ENCODE measurements at places on chromosomes 1 and 21. TPM values are rescaled to one million over a fixed set of nuclear protein-coding genes. Genes with fewer than 3 reads are reported as not detected.
A peak's percentile ranks its signal among the peaks of the same experiment; 100 is the strongest.

DNA sequence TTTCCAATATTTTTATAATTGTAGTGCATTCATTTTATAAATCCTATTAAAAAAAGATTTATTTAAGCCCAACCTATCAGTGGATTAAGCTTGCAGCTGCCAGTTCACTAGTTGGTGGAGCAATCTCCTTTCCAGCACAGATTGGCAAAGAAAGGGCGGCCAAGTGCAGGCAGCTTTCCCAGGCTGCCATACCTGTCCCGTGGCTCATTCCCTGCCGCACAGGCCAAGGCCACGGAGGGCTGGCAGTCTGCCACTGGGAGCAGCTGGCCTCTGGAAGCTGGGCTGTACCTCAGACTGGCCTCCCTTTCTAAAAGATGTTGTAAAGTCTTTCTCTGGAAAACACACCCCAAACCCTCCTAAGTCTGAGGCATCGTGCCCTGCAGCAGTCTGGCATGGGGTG is 74.2 kb downstream of the SIM2 start:
- peak; percentile 76 for DNase-seq

- DNase-seq, result no peak
Measured at GRCh38 chr1:29478151-29478791, 241.9 kb downstream of the PTPRU start.

- no peak for DNase-seq
Measured at GRCh38 chr1:31607360-31607759, 10.1 kb upstream of the HCRTR1 start.

- DNase-seq, result no peak
Measured at GRCh38 chr1:101312147-101312546, 75.3 kb downstream of the S1PR1 start.

- peak; percentile 60 for DNase-seq
Measured at GRCh38 chr1:173294843-173295242, 87.7 kb upstream of the TNFSF4 start.

- DNase-seq, result no peak
Measured at GRCh38 chr1:206923009-206923960, 1.5 kb upstream of the FCMR start.

GRCh38 chr1:89203166-89203565 is 4.4 kb upstream of the GBP4 start:
- peak; percentile 41 for DNase-seq

DNA sequence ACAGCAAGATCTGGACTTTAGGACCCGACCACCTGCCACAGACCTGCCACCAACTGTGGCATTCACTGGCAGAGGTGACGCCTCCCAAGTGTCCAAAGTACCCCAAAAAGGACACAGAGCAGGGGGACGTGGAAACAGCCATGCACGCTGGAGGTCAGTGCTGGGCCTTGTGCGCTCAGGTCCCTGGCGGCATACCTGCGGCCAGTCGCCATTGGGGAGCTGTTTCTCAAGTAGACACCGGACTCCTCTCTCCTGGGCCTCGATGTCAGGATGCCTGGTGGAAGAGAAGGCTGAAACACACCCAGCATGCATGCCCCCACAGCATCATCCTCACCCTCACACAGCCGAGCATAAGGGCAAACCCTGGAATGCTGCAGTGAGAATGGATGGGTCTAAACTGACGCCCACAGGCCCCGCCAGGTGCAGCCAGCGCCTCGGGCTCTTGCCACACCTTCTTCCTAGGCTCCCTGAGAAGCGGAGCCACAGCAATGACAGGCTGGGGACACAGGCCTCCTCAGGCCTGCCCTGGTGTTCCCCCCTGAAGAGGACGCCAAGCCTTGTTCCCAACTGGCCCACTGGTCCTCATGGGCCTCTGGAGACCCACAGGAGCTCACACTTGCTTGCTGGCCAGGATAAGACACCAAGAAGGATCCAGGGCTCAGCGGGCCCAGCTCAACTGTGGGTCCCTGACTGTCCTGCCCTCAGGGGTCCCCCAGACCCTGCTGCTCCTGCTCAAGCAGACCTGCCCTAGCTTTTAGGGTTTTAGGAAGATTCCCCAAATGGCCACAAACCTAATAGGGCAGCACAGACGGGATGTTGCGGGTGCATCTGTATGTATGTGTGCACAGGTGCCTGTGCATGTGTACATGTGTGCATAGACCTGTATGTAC is 7.7 kb upstream of the SPATC1L start:
- DNase-seq, result no peak

DNA sequence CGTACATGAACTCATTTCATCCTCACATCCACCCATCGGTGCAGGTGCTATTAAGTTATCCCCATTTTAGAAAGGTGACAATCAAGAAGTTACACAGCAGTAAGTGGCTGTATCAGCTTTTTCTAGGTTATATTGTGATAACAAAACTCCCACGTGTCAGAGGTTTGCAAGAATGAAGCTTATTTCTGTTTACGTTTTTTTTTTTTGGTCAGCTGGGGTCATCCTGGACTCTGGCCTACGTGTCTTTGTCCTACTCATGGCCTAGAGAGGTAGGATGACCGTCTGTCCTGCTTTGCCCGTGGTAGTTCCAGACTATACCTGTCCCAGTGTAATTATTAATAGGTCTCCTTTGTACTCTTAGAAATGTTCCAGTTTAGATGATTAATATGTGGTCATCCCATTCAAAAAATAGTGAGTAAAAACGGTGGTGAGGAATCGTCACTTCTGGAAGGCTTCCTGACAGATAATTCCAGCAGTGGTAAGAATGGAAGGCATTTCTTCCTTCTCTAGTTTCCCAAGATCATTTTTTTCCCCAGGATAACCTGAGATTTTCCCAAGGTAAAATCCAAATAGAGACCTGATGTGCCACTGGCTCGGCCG is 64.2 kb upstream of the KIF26B start:
- no peak for DNase-seq

DNA sequence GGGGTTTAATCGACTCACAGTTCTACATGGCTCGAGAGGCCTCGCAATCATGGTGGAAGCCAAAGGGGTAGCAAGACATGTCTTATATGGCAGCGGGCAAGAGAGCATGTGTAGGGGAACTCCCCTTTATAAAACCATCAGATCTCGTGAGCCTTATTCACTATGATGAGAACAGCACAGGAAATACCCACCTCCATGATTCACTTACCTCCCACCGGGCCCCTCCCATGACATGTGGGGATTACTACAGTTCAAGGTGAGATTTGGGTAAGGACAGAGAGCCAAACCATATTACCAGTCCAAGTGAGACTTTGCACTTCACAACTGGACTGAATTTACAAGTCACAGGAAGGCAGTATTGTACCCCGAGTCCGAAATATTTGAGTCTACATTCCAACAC is 73.9 kb upstream of the ANGPTL1 start:
- no peak for DNase-seq

- DNase-seq, result peak; percentile 94
Measured at GRCh38 chr1:234730770-234731568, 121.0 kb upstream of the IRF2BP2 start.

GRCh38 chr1:171646249-171646560 is 6.3 kb downstream of the MYOC start:
- DNase-seq, result no peak

DNA sequence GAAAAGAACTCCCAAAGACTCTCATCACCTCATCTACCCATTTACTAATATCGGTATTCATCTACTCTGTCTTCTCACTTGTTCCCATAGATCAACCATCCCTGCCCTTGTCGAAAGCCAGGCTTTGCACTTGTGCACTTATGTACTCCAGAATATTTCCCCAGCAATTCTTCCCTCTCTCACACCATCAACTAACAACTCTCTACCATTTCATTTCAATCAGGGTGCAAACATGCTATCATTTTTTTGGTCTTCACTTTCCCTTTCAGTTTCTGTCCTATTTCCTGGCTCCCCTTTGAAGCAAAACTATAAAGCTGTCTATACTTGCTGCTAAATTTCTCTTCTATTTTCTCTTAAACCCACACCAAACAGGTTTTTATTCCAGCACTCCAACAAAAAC is 6.7 kb downstream of the C1orf105 start:
- DNase-seq, result no peak

DNA sequence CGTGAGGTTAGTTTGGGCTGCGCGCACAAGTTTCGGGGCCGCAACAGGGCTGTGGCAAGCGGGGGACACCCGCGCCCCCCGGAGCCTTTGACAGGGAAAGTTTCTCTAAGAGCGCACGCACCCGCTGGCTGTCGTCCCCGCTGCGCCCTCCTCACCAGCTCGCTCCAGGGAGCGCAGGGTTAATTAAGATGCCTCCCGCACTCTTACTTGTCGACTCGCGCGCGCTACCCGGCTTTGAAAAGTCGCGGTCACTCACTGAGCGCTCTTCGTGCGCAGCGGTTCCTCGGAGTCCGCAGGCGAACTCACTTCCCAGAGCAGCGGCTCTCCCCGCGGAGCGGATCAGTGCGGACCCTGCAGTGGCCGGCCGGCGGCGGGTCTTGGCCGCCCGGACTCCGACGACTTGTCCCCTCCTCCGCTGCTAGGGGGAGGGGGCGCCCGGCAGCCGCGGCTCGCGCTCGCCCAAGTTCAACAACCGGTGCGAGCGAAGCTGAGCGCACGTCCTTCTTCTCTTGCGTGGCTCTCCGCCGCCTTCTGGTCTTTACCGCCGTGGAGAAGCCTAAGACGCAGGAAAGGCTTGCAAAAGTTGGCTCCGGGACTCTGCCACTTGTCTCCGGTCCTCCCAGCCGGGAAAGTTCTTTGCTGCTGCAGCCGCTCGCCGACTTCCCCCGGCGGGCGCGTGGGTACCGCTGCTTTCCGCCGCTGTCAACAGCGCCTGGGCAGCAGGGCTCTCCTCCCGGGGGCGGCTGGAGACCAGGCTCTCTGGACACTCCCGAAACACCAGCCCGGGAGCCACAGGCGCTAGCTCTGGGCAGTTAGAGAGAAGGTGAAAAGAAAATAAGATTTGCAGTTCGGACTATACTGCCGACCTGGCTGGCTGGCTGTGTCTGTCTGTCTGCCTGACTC is 506 bp downstream of the JUN start:
- DNase-seq, result peak; percentile 87

GRCh38 chr21:46008893-46009621 is 27.5 kb downstream of the COL6A1 start:
- no peak for DNase-seq

DNA sequence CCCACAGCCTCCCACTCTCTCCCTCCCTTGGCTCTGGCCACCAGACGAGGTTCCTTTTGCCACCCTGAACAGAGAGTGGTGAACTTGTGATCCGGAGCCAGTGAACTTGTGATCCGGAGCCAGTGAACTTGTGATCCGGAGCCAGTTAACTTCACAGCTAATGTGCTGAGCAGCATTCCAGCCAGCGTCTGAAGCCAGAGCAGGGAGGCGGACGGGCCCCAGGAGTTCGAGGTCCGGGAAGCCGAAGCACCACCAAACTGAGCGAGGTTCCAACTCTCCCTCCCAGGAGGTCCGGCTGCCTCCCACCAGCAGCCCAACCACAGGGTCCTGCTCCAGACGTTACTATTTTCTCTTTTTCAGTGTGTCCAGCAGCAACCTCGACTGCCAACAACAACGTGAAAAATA is 85.8 kb downstream of the SYF2 start:
- DNase-seq, result no peak

- DNase-seq, result no peak
Measured at GRCh38 chr1:181685211-181685610, 201.9 kb downstream of the CACNA1E start.

GRCh38 chr1:38291906-38292521 is 245.4 kb upstream of the POU3F1 start:
- DNase-seq, result peak; percentile 17

- DNase-seq, result no peak
Measured at GRCh38 chr1:248873993-248874533, 15.2 kb upstream of the ZNF692 start.

GRCh38 chr1:164641353-164641730 is 82.4 kb downstream of the PBX1 start:
- DNase-seq, result peak; percentile 77

- peak; percentile 43 for DNase-seq
Measured at GRCh38 chr1:229693129-229693900, 67.3 kb downstream of the URB2 start.

GRCh38 chr1:53975861-53976260 is 29.7 kb downstream of the LRRC42 start:
- no peak for DNase-seq

GRCh38 chr1:167359295-167359694 is 138.6 kb downstream of the POU2F1 start:
- no peak for DNase-seq

GRCh38 chr1:9084906-9085305 is 15.5 kb upstream of the SLC2A5 start:
- peak; percentile 50 for DNase-seq

- no peak for DNase-seq
Measured at GRCh38 chr1:214208460-214208859, 72.5 kb upstream of the SMYD2 start.

DNA sequence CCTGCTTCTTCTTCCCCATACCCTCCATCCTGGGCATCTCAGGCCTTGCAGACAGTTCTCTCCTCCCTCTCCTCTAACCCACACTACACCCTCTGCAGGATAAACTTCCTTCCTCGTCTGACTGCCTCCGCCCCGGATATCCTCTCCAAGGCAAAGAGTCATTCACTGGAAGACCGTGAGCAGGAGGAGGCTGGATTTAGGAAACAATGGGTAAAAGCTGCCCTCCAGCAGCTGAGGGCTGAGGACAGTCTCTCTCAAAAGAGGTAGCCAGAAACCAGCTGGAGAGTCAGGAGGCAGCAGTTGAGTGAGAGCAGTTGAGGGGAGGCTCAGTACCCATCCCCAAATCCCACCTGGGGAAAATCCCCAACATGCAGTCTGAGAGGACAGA is 1.4 kb downstream of the CSRP1 start:
- DNase-seq, result peak; percentile 80

GRCh38 chr1:157838966-157839365 is 2.6 kb downstream of the CD5L start:
- DNase-seq, result no peak

GRCh38 chr1:65525266-65526048 is 105.0 kb downstream of the LEPR start:
- DNase-seq, result peak; percentile 40

DNA sequence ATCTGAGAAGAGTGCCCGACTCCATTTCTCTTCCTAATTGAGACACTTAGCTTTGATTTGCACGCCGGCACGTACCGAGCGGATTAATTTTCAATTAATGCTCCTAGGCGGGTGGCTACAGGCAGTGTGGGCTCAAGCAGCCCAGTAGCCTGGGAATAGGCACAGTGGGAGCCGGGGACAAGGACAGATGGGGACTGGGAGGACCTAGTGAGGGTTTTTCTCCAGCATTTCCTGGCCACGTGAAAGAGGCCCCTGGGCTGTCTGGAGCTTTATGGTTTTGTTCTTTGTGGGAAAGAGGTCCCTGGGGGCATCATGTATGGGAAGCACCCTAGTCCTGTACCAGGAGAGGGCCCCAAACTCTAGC is 78.6 kb upstream of the CSF3R start:
- no peak for DNase-seq

CFHR3 gene
- total RNA-seq, result not detected

ARHGEF19 gene
- total RNA-seq, result 12.1 TPM

PDZK1IP1 gene
- not detected for total RNA-seq

ADAM30 gene
- total RNA-seq, result not detected

SPOCD1 gene
- total RNA-seq, result 43.0 TPM

LSM10 gene
- total RNA-seq, result 10.4 TPM

AVPR1B gene
- total RNA-seq, result not detected

KPRP gene
- total RNA-seq, result 0.22 TPM

PDZK1 gene
- 0.97 TPM for total RNA-seq

ADAMTS4 gene
- total RNA-seq, result 5.9 TPM

PLD5 gene
- not detected for total RNA-seq

NBPF3 gene
- 18.5 TPM for total RNA-seq

ACKR1 gene
- total RNA-seq, result not detected

LEMD1 gene
- total RNA-seq, result not detected

SLC1A7 gene
- 0.13 TPM for total RNA-seq

PIGP gene
- 15.1 TPM for total RNA-seq

LCE3E gene
- not detected for total RNA-seq

All from GM23248 (cell line).